GM12864 (cell line): ENCODE measurements at places on chromosomes 4 and X.

GRCh38 chr4:149701435-149702156, 114.0 kb downstream of the IQCM start:
- DNase-seq = no peak

GRCh38 chr4:1315836-1316536, 26.3 kb downstream of the MAEA start:
- DNase-seq = no peak

- no peak for DNase-seq
Observed at GRCh38 chrX:73817393-73818199, 254.6 kb downstream of the CHIC1 start.

- DNase-seq = no peak
Observed at GRCh38 chr4:52173470-52174045, 122.5 kb downstream of the SPATA18 start.

GRCh38 chr4:14091531-14091930, 464.0 kb upstream of the BOD1L1 start:
- DNase-seq = no peak

DNA sequence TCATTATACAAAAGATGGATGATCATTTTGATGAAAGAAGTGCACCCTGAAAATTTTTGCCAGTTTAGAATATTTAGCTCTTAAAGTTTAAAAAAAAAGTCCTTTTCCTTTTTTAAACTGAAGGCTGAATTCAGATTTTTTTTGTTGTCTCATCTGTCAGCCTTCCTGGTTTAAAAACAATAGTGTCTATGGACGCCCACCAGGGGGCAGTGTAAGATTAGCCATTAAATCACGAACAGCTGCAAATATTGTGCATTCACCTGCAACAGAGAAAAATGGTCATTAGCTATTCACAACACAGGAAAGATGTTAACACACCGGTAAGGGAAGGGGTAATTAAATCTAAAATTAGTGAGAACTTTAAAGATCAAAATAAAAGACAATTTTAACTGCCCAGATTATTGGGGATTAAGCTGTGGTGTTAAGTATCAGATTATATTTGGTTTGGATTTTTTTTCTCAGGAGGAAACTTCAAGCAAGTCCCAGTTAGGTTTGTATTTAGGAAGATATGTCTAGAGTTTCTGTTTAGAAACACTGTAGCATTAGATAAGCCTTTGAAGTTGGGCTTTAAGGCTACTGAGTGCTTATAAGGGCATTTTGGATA, 4.4 kb upstream of the CXorf38 start:
- peak; percentile 44 for DNase-seq

- no peak for DNase-seq
Observed at GRCh38 chr4:66694739-66695138, 850.6 kb downstream of the CENPC start.

DNA sequence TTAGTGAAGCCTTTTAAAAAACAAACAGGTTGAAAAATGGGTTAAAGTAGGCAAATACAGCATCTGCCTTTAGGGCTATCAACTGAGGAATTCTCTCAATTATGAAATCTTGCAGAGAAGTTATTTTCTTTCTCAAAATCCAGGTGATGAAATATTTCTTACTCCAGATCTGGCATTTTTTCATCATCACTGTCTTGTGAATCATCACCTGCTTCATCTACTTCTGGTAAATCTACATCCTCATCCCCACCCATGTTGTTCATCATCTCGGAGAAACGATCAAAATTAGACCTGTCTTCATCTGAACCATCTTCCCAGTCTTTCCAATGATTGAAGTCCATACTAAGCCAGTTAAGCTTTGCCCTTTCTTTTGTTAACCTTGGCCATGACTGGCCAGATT, 33.3 kb upstream of the HPF1 start:
- DNase-seq = no peak

GRCh38 chrX:44506678-44507077, 36.0 kb downstream of the FUNDC1 start:
- no peak for DNase-seq

- DNase-seq = no peak
Observed at GRCh38 chrX:14027036-14027435, 2.7 kb downstream of the GEMIN8 start.

DNA sequence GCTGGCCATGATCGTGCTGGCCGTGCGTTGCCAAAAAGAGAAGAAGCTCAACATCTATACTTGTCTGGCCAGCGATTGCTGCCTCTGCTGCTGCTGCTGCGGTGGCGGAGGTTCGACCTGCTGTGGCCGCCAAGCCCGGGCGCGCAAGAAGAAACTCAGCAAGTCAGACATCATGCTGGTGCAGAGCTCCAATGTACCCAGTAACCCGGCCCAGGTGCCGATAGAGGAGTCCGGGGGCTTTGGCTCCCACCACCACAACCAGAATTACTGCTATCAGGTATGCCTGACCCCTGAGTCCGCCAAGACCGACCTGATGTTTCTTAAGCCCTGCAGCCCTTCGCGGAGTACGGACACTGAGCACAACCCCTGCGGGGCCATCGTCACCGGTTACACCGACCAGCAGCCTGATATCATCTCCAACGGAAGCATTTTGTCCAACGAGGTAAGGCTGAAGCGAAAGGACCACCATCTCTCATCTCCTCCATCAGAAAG, 3.3 kb downstream of the PCDH10 start:
- DNase-seq = no peak

DNA sequence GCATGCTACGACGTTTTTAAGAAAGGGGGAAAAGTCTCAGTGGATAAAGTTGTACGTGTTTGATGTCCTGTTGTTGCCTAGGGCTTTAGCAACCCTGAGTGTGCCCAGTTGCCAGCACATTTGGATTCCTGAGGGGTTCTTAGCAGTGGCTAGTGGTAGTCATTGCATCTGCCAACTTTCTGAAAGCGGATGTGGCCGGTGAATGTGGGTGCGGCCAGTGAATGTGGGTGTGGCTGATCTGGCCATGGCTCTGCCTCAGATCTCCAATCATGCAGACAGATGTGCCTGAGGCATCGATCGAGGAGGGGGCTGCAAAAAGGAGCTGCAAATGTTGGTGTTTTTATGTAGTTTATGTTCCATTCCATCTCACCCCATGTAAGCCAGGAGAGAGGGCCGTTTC, 41.5 kb upstream of the FAT1 start:
- DNase-seq = no peak

DNA sequence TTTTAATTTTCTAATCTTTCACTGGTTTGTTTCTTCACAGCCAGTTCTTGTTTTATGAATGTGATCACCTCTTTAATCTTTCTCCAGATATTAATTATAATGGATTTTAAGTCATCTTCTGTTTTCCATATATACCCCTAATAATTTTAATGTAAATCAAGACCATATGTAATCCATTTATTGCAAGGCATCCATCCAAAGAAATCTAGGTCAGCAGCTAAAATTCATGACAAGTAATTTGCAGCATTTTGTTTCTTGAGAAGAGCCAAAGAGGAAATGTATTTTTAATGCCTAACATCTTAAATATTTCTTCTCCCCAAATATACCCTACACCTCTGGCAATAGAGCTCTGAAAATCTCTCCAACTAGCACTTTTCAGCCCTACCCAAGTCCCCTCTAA, 81.1 kb downstream of the SUPT20HL2 start:
- DNase-seq = no peak

DNA sequence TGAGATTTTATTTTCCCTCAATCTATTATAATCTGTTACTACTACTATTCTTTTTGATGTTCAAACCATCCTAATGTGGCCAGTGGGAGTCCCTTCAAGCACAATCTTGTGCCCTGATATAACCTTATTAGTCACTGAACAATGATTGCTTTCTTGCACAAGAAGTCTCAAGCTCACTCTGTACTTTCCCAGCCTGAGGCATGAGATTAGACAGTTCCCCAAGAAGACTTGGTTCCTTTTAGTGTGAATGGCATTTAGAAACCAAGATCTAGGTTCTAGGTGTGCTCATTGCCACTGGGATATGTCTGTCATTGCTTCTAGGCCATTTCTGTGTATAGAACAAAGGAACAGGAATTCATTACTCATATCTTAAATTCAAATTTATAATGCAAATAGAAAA, 28.0 kb upstream of the RBM41 start:
- no peak for DNase-seq

- no peak for DNase-seq
Observed at GRCh38 chr4:123127218-123127617, 204.8 kb upstream of the NUDT6 start.

- DNase-seq = no peak
Observed at GRCh38 chrX:129661369-129661768, 6.6 kb upstream of the APLN start.

DNA sequence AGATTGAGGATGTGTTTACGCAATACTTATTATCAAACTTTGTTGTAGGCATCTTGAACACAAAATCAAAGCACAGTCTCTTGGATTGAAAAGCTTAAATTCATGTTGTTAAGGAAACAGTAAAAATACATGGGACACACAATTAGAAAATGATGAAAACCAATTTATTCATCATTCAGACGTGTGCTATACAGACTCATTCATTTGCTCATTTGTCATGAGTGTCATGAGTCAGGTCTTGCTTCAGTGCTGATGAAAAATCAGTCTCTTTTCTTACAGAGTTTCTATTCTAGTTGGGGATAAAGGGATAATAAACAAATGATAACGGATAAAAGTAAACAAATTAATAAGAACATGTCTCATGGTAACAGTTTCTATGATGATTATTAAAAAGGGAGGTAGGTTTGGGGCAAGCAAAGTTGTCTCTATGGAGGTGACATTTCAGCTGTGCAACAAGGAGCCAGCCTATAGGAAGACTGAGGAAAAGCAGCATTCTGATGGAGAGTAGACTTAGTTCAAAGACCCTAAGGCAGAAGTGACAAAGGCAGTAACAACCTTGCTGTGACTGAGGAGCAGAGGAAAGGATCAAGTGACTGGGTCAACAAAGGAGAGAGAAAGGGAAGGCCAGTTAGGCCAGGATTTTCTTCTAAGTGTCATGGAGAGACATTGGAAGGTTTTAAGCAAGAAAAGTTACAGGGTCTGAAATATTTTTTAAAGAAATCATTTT, 224.0 kb upstream of the HHIP start:
- DNase-seq = no peak

DNA sequence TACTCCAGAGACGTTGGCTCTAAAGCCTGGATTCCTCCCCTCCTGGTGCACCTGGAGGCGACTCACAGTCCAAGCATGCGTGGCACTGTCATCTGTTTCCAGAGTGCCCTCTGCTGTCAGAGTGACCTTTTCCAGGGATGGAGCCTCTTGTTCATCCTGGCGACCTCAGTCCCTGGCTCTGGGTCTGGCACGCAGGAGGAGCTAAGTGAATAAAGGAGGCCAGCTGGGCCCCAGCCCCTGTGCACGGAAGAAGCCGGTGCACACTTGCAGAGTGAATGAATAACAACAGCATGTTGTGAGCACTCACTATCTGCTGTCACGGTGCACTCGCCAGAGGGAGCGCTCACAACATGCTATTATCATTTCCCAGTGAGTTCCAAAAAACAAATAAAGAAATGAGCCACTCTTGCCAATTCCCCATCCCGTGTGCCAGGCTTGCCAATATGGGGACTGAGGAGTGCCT, 27.8 kb upstream of the PSAPL1 start:
- no peak for DNase-seq

DNA sequence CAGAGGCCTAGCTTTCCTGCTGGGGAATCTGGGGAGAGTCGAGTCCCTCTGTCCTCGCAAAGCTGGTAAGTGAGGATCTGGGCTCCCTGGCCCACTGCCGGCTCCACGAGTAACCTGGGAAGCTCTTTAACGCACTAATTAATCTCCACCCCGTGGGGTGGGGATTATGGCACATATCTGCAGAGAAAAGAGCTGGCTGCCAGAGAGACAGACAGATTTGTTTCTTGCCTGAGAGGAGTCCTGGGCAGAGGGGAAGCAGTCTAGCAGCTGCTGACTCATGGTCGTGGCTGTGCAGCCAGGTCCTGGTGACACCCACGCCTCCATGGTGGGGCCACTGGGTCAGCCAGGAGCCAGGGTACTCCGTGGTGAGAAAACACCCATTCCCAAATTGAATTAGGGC, 14.0 kb downstream of the SORCS2 start:
- no peak for DNase-seq

DNA sequence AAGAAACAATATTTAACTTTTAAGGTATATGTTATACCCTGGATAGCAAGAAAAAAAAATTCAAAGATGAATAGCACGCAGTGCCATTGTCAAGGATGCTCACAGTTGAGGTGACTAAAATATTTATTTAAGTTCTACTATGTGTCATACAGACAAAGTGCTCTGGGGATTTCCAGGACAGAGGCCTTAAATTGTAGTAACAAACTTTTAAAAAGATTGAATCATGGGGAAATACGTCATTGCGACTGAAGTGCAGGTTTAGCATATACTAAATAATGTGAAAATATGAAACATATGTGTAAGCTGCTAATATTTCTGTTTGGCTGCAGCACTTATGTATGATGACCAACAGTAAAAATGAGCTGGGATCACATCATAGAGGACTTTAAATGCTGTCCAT, 748.0 kb upstream of the PCDH7 start:
- no peak for DNase-seq

- no peak for DNase-seq
Observed at GRCh38 chr4:56286763-56287162, 100.5 kb downstream of the AASDH start.

- no peak for DNase-seq
Observed at GRCh38 chrX:15664487-15665444, at the start of gene CLTRN. TSS of gene CLTRN (minus strand) at chrX:15664805. CDS start at chrX:15664775, 30 bp downstream.

GRCh38 chr4:13601048-13601447, 26.5 kb downstream of the BOD1L1 start:
- DNase-seq = peak; percentile 44

DNA sequence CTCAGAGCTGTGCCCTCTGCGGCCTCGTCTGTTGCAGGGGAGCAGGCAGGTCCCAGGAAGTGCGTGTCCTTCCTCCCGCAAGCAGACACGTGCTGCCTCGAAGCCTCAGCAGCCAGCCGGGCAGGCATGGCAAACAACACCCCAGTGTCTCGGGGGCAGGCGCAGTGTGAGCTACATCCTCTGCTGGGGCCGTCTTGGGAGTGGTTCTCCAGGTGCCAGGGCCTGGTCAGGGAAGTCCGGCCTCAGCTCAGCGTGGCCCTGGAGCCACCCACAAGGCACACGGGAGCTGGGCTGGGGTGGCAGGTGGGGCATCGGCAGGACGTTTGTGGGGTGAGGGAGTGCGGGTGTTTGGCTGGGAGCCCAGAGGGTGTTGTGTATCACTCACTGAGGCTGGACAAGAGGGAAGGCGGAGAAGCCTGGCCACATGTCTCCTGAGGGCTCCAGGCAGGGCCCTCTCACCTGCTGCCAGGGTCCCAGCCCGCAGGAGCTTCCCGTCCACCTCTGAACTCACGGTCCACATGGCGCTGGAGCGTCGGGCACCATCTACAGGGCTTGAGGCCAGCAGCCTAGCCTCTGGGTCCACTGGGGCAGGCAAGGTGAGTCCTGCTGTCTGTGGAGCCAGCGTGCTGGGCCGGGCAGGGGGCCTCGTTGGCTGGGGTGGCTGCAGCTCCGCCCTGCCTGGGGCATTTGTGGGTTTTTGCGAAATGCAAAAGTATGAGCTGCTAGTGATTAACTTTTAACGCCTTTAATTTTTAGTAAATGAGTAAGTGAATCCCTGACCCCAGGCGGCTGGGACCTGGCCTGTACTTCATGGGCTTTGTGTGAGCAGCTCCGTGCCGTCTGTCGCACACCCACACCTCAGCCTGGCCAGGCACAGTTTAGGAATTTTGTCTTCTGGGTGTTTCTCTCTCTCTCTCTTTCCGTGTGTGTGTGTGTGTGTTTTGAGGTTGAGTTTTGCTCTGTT, 17.3 kb upstream of the UVSSA start:
- DNase-seq = no peak

GRCh38 chr4:54661686-54662085, 3.9 kb downstream of the KIT start:
- DNase-seq = no peak

- DNase-seq = no peak
Observed at GRCh38 chr4:173565281-173565680, 35.3 kb upstream of the HAND2 start.
